ENCODE measurements at places on chromosomes 7 and 10.
A peak's percentile ranks its signal among the peaks of the same experiment; 100 is the strongest.

GRCh38 chr10:91596825-91597196 lies 36.1 kb downstream of the PPP1R3C start:
- no peaks in the 10 kb centered on the region for H3K27me3 ChIP-seq
- peak overlapping the region; percentile 11 for H3K27ac ChIP-seq
- H3K4me3 ChIP-seq, result no peak overlapping the region
- H3K36me3 ChIP-seq, result no peaks in the 10 kb centered on the region

DNA sequence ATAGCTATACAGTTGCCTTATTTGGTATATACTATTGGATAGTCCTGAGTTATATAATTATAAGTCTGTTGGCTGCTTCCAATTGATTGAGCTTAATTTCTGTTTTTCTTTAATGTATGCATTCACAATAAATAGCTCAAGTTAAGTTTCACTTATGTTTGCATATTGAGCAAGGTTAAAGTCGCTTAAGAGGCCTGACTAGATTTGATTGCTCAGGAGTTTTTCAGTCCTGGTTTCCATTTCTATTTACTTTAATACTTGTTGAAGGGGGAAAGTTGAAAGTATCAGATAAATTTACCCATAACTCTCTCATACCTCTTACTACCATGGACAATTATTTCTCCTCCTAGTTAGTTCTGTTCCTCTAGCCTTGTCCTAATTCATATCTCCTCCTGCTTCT lies 294.7 kb downstream of the ARL4A start:
- no peak overlapping the region for H3K27ac ChIP-seq
- peaks cover 54% of the 10 kb centered on the region for H3K27me3 ChIP-seq
- no peaks in the 10 kb centered on the region for H3K36me3 ChIP-seq
- no peak overlapping the region for H3K4me3 ChIP-seq
- H3K4me1 ChIP-seq, result no peaks in the 10 kb centered on the region

DNA sequence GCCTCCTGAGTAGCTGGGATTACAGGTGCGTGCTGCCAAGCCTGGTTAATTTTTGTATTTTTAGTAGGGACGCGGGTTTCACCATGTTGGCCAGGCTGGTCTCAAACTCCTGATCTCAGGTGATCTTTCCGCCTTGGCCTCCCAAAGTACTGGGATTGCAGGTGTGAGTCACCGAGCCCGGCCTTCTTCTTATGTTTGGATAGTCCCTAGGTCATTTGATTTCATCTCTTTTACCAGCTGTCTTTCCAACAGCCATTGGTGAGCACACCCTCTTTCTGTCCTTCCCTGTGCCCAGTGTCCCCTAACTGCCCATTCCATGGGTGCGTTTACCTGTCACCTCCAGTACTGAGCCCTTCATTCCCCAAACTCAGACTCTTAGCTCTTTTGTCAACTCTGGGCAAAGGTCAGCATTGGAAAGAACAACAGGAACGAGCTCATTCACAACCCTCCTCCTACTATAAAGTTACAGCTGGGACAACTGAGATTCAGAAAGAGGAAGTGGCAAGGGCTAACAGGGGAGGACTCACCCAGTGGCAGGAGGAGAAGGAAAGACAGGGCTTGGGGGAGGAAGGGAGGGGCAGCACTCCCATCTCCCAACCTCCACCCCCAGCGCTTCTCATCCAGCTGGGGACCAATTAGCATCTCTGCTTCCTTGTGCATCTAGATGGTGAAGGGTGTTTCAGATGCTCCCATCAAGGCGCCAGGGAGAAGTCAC lies 5.6 kb downstream of the SSC4D start:
- H3K4me3 ChIP-seq, result no peak overlapping the region
- DNase-seq, result no peak
- no peaks in the 10 kb centered on the region for H3K4me1 ChIP-seq
- H3K27ac ChIP-seq, result no peak overlapping the region
- no peaks in the 10 kb centered on the region for H3K27me3 ChIP-seq

- H3K27ac ChIP-seq, result peak within 1 kb of the TSS; percentile 16
- peaks cover 35% of the 10 kb centered on the region for H3K4me1 ChIP-seq
- no peaks in the 10 kb centered on the region for H3K36me3 ChIP-seq
- H3K27me3 ChIP-seq, result no peaks in the 10 kb centered on the region
- peak; percentile 55 for DNase-seq
- peak within 1 kb of the TSS; percentile 64 for H3K4me3 ChIP-seq
These were observed at the start of gene PLAU for GRCh38 chr10:73910764-73911552. PLAU (plus strand) TSS chr10:73911132; CDS start chr10:73911556, 424 bp downstream.

- no peak for DNase-seq
- H3K4me3 ChIP-seq, result no peak overlapping the region
- no peak overlapping the region for H3K27ac ChIP-seq
- peaks cover 4% of the 10 kb centered on the region for H3K36me3 ChIP-seq
These were observed 95.4 kb downstream of the DOCK1 start for GRCh38 chr10:127000598-127000997.

GRCh38 chr7:34191771-34192479 lies 286.6 kb downstream of the BMPER start:
- peak; percentile 70 for DNase-seq
- no peak overlapping the region for H3K4me3 ChIP-seq
- H3K27me3 ChIP-seq, result no peaks in the 10 kb centered on the region
- no peak overlapping the region for H3K27ac ChIP-seq
- H3K36me3 ChIP-seq, result no peaks in the 10 kb centered on the region

- peaks cover 16% of the 10 kb centered on the region for H3K27me3 ChIP-seq
- no peaks in the 10 kb centered on the region for H3K36me3 ChIP-seq
- no peaks in the 10 kb centered on the region for H3K4me1 ChIP-seq
These were observed 220.1 kb downstream of the PPP1R3A start for GRCh38 chr7:113698556-113699220.

DNA sequence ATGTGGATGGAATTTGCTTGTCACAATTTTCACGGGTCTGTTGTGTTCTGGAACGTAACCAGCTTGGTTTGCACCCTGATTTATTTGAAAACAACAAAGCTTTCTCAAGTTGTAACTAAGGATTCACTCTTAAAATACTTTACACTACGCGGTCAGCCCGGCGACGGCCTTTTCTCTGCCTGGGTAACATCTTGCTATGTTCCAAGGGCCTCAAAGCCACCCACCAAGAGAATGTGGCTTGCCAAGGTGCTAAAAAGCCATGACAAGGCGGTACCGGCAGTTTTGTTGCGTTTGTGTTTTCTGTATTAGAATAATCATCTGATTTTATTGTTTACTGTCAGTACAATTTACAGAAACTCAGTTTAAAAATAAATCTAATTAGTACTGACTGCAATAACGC lies 220.9 kb downstream of the SFMBT2 start:
- peaks cover 27% of the 10 kb centered on the region for H3K27me3 ChIP-seq
- no peaks in the 10 kb centered on the region for H3K4me1 ChIP-seq
- H3K27ac ChIP-seq, result no peak overlapping the region
- no peaks in the 10 kb centered on the region for H3K36me3 ChIP-seq

GRCh38 chr7:158245724-158246041 lies 341.9 kb downstream of the PTPRN2 start:
- DNase-seq, result no peak
- H3K27ac ChIP-seq, result no peak overlapping the region
- no peaks in the 10 kb centered on the region for H3K36me3 ChIP-seq
- H3K4me3 ChIP-seq, result no peak overlapping the region
- H3K27me3 ChIP-seq, result no peaks in the 10 kb centered on the region

GRCh38 chr7:138481447-138482380 lies 21.7 kb downstream of the TRIM24 start:
- H3K27me3 ChIP-seq, result no peaks in the 10 kb centered on the region
- H3K4me3 ChIP-seq, result no peak overlapping the region
- peaks cover 4% of the 10 kb centered on the region for H3K4me1 ChIP-seq
- no peaks in the 10 kb centered on the region for H3K36me3 ChIP-seq
- H3K27ac ChIP-seq, result no peak overlapping the region
- no peak for DNase-seq
